ENCODE measurements at places on chromosomes 7 and 10.
A peak's percentile ranks its signal among the peaks of the same experiment; 100 is the strongest.

DNA sequence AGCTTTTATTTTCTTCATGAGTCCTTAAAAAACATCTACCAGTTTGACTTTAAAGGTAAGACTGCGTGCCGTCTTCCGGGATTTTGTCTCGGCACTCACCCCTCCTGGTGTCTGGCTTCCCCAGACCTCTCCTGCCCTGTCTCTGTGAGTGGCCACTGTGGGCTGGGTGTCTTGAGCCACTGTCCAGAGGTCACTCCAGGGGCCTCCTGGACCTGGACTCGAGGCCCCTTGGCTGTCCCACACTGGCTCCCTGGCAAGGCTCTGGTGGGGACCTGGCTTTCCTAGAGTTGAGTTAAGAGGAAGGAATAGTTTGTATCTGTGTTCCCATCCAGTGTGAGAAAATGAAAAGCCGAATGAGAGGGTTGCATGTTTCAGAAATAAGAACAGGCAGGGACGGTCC lies 95.5 kb downstream of the NKX6-2 start:
- no peak for DNase-seq

GRCh38 chr7:128410451-128410753 lies 620 bp upstream of the IMPDH1 start:
- no peak for DNase-seq

DNA sequence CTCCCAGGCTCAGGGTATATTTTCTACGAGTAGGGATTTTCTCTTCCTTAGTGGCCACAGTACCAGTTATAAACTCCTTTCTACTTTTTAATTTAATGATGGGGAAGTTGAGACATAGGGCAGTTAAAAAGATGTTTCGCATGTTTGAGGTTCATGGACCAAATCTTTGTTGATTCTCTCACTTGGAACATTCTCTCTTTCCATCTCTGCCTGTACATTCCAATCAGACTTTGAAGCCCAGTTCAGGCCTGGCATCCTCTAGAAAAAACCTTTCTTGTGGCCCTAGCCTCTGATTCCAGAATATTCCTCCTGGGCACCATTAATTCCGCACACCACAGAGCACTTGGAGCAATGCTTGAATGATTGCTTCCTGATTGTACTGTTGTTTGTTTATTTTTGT lies 18.5 kb downstream of the SLC13A4 start:
- DNase-seq, result no peak

GRCh38 chr10:51620131-51620530 lies 79.3 kb downstream of the CSTF2T start:
- no peak for DNase-seq

DNA sequence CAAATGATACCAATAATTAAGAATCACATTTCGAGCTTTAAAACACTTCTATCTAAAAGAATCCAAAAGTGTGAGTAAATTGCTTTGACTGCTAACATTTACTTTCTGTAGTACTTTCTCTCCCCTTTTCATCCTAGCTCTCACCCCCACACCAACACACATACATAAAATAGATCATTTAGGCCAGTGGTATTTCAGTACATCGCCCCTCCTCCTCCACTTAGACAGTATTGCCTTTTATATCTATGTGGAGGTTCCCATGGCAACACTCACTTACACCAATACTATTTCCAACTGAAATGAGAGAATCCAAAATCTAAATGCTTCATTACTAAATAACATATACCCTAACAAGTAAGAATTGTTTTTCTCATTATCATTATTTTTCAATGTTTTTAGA lies 58.9 kb downstream of the HIBADH start:
- DNase-seq, result no peak

GRCh38 chr10:93379731-93380575 lies 102.2 kb downstream of the MYOF start:
- DNase-seq, result no peak

GRCh38 chr10:44317856-44318255 lies 67.0 kb downstream of the CXCL12 start:
- DNase-seq, result no peak

DNA sequence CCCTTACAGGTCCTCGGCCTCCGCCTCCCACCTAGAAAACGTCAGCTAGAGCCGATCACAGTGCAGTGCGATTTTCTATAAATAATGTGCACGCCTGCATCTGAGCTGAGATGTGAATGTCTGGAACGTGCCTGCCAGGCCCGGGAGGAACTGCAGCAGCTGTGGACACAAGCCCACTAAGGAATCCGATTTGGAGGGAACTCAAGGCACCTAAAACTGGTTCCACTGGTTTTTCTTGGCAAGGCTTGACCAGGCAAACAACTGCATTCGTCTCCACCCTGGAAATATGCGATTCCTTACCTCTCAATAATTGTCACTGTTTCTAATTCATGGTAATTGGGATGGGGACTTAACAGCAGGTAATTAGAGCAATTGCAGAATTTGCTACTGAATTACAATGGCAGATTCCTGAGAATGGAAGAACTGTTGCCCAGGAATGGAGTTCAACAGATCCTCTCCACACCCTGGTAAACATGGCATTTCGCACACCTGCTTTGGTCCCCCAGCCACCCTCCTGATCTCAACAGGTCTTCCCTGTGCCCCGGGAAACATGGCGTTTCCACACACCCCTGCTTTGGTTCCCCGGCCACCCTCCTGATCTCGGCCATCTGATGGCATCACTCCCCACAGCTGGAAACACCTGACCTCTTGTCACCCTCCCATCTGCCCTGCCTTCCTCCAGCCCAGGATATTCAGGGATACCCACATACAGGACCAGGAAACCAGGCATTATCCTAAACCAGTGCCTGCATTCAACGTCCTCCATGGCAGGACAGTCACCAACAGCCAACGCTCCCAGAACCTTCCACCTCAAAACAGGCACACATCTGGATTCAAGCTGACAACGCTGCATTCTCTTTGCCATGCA lies 76.0 kb downstream of the DIP2C start:
- no peak for DNase-seq

- no peak for DNase-seq
Observed at GRCh38 chr10:30352377-30352776, 3.3 kb upstream of the MTPAP start.

GRCh38 chr10:68333440-68334431 lies 1.0 kb upstream of the PBLD start:
- no peak for DNase-seq

DNA sequence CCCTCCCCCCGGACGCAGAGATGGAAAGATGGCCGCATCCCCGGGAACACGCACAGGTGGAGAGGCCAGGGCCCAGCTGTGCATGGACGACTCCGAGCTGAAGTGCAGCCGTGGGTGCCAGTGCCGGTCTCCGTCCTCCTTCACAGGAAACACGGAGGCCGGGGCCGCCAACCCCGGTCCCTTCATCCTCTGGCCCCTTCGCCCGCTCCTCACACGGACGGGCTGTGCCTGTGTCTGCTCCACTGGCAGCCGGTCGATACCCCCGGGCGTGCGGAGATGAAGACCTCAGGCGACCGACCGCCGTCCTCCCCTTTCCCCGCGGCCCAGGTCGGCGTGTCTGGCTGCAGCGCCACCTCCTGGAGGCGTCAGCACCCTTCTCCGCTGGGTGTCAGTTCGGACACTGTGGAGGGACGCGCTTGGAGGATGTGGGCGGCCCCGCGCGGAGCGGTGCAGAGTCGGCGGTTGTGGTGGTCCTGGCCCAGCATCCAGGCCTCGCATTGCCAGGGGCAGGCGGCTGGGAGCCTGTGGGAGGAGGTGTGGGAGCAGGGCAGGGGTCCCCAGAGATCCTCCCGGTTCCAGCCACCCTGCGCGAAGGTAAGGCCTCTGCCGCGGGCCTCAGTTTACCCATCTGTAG lies 9.9 kb downstream of the ZNF511 start:
- peak; percentile 65 for DNase-seq

DNA sequence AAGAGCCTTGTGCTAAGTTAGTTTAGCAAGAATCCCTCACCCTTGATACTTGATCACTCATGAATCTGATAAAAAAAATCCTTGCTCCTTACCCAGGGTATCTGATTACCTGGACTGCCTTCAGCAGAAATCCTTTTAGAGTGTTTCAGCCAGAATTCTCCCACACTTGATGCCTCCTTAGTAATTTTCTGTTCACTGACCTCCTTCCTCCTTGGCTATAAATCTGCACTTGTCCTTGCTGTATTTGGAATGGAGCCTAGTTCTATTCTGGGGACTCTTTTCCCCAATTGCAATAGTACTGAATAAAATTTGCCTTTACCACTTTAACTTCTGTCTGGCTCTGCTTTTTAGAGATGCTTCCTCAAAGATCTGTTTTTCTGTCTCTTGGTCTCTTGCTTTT lies 84.9 kb downstream of the RPS24 start:
- DNase-seq, result no peak

- DNase-seq, result no peak
Observed at GRCh38 chr10:59971915-59972314, 65.6 kb upstream of the CCDC6 start.

DNA sequence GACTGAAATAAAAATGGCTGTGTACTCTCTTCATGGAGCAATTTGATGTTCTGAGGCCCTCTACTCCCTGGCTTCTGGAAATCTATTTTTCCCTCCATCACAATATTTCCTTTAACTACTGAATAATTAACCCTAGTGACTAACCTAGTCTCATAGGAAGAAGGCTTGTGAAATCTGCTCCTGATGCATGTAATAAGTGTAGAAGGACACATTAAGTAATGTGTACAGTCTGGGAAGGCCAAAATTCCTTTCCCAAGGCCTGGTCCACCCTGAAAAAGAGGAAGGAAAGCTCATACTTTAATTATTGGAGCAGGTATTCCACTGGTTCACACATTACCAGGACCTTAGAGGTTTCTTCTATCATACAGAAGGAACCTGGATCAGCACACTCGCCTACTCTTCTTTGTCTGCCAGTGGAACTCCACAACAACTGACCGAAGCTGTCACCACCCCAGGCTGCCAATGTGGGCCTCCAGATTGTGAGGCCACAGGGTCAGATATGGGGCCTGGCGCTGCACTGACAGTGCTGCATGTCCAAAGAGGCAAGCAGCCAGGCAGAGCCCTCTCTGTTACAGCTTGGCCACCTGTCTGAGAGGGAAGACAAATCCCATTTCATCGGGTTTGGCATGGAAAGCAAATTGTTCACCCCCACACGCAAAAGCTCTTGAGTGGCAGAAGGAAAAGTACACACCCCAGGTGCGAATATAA lies 54.4 kb upstream of the FAM133B start:
- no peak for DNase-seq
